ENCODE measurements at places on chromosomes 12 and 14.

DNA sequence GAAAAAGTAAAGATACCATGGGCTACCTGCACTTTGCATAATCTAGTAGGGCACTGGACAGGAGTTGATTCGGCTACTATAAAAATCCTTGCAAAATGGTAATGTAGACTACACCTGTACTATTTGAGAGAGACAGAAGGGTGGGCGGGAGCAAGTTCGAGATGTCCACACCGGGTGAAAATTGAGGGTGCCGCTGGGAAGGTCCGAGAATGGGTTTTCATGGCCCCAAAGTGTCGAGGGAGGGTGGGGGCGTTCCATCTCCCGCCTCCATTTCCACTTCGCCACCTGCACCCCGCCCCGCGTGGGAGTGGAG is 648 bp downstream of the SNX6 start:
- no peak for DNase-seq

DNA sequence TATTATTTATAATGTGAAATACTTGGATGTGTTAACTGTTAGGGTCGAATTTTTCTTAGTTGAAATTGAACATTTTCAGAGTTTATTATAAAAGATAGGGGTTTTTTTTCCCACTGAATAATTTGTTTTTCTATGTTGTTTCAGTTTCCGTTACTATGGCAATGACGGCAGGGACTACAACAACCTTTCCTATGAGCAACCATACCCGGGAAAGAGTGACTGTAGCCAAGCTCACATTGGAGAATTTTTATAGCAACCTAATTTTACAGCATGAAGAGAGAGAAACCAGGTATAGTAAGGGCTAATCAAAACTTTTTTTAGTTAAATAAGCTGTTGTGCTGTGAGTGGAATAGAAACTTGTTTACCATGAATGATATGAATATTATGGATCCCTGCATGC is 35.1 kb upstream of the BMAL2 start:
- DNase-seq = no peak

DNA sequence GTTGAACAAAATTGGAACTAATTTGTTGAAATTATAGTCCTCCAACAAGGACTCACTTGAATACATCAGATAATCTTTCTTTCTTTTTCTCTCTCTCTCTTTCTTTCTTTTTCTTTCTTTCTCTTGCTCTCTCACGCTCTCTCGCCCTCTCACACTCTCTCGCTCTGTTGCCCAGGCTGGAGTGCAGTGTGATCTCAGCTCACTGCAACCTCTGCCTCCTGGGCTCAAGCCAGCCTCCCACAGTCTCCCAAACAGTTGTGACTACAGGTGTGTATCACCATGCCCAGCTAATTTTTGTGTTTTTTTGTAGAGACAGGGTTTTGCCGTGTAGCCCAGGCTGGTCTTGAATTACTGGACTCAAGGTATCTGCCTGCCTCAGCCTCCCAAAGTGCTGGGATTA is 22.8 kb downstream of the WDR20 start:
- DNase-seq = no peak

- DNase-seq = no peak
Observed at GRCh38 chr14:98374136-98374535, 897.9 kb downstream of the BCL11B start.

- DNase-seq = no peak
Observed at GRCh38 chr14:87171141-87171540, 821.8 kb downstream of the GALC start.

DNA sequence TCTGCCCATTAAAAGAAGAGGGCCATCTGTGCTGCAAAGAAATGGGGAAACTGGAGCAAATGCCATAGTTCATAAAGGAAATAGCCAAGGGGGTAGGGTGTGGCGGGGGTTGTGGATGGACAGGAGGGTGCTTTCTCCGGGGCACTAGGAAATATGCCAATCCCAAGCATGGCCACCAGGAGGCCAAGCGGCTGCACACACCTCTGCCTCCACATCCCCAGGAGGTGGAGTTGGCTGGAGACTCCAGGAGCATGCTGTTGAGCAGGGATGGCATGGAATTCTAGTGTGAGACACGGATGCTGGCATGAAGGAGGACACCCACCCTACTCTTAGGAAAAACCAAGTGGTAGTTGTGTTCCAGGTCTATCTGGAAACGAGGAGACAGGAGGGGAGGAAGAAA is 25.2 kb downstream of the NID2 start:
- DNase-seq = no peak
